ENCODE measurements at places on chromosomes 2 and 18. TPM values are rescaled to one million over a fixed set of nuclear protein-coding genes. Genes with fewer than 3 reads are reported as not detected.

DNA sequence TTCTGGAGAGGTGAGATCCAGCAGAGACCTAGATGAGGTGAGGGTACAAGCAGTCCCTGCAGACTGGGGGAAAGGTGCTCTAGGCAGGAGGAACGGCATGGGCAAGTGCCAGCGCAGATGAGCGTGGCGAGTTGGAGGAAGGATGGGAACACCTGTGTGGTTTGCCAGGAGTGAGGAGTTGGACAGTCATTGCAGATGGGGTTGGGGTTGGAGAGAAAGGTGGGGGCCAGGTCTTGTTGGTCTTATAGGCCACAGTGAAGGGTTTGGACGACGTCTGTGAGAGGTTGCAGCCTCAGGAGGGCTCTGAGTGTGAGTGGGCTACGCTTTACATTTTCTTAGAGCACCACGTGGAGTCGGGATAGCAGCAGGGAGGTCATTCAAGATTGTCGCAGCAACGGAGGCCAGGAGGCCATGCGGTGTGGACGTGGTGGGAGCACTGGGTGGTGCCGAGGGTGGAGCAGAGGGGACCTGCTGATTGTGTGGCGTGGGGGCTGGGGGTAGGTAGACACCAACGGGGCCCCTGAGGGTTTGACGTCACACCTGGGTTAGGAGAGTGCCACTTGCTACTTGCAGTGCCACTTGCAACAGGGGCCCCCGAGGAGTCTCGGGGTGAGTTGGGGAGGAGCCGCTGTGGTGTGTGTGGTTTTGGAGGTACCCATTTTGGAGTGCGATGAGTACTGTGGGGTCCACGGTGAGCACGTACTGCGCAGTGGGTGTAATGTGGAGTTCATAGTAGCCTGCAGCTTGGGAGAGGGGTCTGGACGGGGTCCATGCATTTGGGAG lies 66.2 kb downstream of the LPIN1 start:
- H3K27ac ChIP-seq: no peak overlapping the region
- no peaks in the 10 kb centered on the region for H3K27me3 ChIP-seq
- H3K4me3 ChIP-seq: no peak overlapping the region
- peaks cover 2% of the 10 kb centered on the region for H3K4me1 ChIP-seq
- DNase-seq: no peak

DNA sequence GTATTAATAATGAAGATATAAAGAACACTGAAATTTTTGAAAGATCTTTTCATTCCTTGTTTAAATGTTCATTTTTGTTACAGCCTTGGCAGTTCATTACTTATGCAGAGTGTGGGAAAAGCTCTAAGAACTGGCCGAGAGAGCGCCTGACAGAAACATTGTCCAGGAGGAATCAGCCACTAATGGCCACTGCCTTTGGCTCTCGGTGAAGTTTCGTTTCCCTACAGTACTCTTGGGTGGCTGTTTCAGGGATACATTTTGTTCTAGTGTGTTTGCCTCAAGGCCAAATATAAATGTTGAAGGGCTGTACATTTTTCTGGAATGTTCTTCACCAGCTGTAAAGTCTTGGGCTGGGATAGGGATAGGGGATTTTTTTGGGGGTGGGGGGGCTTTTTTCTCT lies 10.7 kb downstream of the SPTBN1 start:
- no peak overlapping the region for H3K27ac ChIP-seq
- H3K36me3 ChIP-seq: no peaks in the 10 kb centered on the region
- H3K4me1 ChIP-seq: no peaks in the 10 kb centered on the region
- DNase-seq: no peak
- peaks cover 10% of the 10 kb centered on the region for H3K27me3 ChIP-seq

- no peak overlapping the region for H3K27ac ChIP-seq
- DNase-seq: no peak
- H3K36me3 ChIP-seq: peaks cover 17% of the 10 kb centered on the region
- H3K4me3 ChIP-seq: no peak overlapping the region
- H3K27me3 ChIP-seq: no peaks in the 10 kb centered on the region
These were observed 42.6 kb downstream of the HDAC4 start for GRCh38 chr2:239358062-239358754.

DNA sequence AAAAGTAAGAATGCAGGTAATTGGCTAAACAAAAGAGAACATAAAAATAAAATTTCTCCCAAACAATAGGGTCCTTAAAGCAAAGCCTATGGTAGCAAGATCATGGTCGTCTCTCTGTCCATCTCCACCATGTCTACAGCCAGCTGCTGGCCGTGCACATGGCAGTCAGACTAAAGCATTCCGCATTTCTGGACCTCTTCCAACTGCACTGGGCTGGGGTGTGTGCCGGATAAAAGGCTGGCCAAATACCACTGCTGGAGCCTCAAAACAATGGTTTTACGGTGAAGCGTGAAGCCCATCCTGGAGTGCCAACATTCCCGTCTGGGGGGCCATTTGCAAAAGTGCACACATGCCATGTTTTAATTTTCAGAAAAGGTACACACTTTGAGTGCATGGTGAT lies 74.8 kb upstream of the PIEZO2 start:
- no peak overlapping the region for H3K4me3 ChIP-seq
- H3K27me3 ChIP-seq: no peaks in the 10 kb centered on the region
- H3K27ac ChIP-seq: no peak overlapping the region
- H3K4me1 ChIP-seq: no peaks in the 10 kb centered on the region

DNA sequence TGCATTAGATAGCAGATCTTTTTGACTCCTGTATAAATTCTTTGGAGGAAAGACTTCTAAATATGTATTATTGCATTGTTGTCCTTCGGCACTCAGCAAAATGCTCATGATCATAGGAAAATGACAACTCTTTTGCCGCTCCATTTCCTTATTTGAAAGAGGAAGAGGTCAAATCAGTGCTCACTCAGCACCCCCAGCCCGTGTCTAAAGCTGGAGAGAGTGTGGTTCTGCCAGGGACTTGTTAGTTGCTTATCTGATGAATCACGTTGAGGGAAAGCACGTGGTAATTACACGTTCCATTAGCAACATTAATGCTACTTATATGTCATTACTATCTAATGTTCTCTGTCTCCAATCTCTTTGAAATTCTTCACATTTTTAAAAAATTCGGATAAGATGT lies 46.0 kb upstream of the MBP start:
- DNase-seq: no peak
- no peaks in the 10 kb centered on the region for H3K4me1 ChIP-seq
- no peaks in the 10 kb centered on the region for H3K27me3 ChIP-seq
- H3K36me3 ChIP-seq: no peaks in the 10 kb centered on the region
- H3K27ac ChIP-seq: no peak overlapping the region

- peaks cover 6% of the 10 kb centered on the region for H3K27me3 ChIP-seq
- H3K4me3 ChIP-seq: no peak overlapping the region
- H3K36me3 ChIP-seq: no peaks in the 10 kb centered on the region
- H3K27ac ChIP-seq: no peak overlapping the region
These were observed 147.9 kb downstream of the GREB1L start for GRCh38 chr18:21389903-21390302.

DNA sequence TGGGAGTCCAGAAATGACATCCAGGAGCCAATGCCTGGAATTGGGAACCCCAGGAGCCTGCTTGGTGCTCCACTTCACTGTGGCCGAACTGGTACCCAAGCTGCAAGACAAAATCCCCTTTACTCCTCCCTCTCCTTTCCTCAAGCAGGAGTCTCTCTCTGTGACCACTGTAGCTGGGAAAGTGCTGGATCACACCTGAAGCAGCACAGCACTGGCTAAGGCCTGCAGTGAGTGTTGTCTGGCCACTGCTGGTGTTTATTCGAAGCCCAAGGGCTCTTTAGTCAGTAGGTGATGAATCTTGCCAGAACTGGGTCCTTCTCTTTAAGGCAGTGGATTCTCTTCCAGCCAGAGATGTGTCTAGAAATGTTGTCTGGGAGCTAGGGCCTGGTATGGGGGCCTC lies 26.4 kb downstream of the STPG4 start:
- peaks cover 5% of the 10 kb centered on the region for H3K36me3 ChIP-seq
- H3K27me3 ChIP-seq: peaks cover 2% of the 10 kb centered on the region
- no peak overlapping the region for H3K27ac ChIP-seq
- no peak for DNase-seq
- no peak overlapping the region for H3K4me3 ChIP-seq

DNA sequence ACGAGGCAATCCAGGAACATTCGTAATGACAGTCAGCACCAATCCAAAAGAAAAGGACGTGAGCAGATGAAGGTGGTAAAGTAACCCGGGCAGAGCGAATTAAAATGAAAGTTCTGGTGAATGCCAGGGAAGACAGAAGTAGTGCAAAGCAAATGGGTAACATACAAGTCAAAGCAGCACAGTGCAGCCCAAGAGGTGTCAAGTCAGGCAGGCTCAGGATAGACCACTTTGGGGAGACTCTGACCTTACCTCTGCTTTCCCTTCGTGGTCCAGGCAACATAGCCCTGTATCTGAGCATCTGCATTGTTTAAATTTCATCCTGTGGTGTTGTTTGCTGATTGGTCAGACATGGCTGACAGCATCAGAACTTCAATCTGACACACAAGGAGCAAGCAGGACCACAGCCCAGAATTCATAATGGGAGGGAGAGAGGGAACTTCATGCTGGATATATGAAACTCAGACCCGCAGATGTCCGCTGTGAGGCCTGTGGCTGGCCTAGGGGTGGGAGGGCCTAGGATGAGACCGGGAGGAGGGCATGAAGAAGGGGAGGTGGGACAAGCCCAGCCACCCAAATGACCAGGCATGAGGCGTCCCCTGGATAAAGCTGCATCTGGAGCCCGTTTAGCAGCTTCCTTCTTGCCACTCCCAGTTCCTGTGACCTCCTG lies 285.7 kb downstream of the TCF4 start:
- H3K27me3 ChIP-seq: no peaks in the 10 kb centered on the region
- no peaks in the 10 kb centered on the region for H3K4me1 ChIP-seq
- no peak overlapping the region for H3K4me3 ChIP-seq
- no peaks in the 10 kb centered on the region for H3K36me3 ChIP-seq

DNA sequence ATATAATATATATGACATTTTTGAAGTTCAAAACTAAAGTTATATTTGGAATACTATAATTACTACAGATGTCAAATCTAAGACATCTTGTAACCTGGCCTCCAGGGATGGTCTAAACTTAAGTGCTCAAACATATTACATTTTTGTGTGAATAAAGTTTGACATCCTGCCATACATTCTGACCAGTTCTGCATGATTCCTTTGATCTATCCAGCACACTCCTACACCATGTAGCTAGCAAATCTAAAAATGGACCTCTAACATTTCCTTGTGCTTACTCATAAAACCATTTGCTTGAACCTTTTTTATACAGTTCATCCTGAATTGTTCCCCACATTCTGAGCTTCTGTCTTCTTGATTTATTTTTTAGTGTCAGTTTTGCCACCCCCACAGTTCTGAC lies 294.3 kb upstream of the ZNF804A start:
- no peak for DNase-seq
- H3K4me3 ChIP-seq: no peak overlapping the region
- H3K36me3 ChIP-seq: no peaks in the 10 kb centered on the region

DNA sequence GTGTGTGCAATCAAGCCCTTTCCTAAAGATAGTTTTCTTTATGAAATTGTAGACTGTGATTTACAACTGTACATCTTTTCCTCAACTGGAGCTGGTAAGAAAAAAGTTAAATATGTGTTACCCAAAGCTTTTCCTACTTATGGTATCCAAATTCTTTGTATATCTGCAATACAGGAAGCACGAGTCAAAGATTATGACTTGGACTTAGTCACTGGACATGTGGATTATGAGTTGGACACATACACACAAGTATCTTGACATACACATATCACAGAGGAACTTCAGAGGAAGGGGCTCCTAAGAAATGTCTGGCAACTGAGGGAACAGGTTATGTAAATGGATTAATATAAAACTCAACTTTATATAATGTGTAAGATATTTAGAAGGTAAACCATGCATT lies 35.2 kb downstream of the PRELID3A start:
- H3K27me3 ChIP-seq: no peaks in the 10 kb centered on the region
- H3K4me3 ChIP-seq: no peak overlapping the region
- no peaks in the 10 kb centered on the region for H3K36me3 ChIP-seq
- no peak for DNase-seq
- no peak overlapping the region for H3K27ac ChIP-seq

DNA sequence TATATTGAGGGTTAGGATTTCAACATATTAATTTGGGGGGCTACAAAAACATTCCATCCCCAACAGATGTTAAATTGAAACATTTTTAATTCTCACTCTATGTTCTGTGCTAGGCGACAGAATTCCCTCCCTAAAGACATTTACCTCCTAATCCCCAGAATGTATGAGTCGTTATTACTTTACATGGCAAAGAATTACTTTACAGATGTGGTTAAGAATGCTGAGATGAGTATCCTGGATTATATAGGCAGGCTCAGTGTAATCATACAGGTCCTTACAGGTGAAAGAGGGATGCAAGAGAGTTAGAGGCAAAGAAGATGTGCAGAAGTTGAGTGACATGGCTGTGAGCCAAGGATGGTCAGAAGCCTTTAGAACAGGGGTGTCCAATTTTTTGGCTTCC lies 974.1 kb upstream of the ACVR2A start:
- H3K27me3 ChIP-seq: no peaks in the 10 kb centered on the region
- no peak for DNase-seq

DNA sequence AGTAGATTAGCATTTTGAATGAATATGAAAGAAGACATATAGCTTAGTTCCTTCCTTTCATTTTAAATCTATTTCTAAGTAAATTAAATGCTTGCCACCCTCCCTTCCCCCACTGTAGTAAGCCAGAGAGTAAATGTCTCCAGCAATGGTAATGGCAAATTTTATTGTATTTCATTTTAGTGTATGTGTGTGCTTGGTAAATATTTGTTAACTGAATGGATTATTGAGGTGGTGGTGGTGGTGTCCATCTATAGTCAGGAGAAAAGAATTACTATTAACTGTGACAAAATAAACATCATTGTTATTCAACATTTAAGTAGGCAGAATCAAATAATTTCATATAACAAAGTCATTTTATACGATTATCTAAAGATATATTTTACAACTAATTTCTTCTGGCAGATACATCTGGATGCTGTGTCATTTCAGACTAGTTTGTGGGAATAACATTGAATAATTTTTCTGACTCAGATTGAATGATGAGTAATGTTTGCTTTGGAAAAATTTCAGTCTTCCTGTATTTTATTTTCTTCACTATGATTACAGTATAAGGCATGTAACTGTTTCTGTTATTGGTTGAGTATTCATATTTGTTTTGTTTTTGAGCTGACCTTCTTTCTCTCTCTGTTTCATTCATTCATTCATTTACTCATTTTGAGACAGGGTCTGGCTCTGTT lies 18.3 kb downstream of the ASXL3 start:
- H3K4me3 ChIP-seq: no peak overlapping the region
- H3K36me3 ChIP-seq: no peaks in the 10 kb centered on the region
- no peaks in the 10 kb centered on the region for H3K27me3 ChIP-seq
- no peaks in the 10 kb centered on the region for H3K4me1 ChIP-seq
- no peak for DNase-seq
- no peak overlapping the region for H3K27ac ChIP-seq

Gene LHCGR
- total RNA-seq: not detected

Gene REG3A
- total RNA-seq: not detected

Gene ECEL1
- total RNA-seq: not detected

Gene PID1
- not detected for total RNA-seq

Gene ANKRD44
- total RNA-seq: 123 TPM

All from activated CD4-positive, alpha-beta memory T cell treated with anti-CD3 and anti-CD28 coated beads for 36 hours (primary cell).